Stimulated activated CD4-positive, alpha-beta T cell treated with anti-CD3 and anti-CD28 coated beads, TNF-alpha, amount 100 ng/mL, for 48 hours (primary cell): ENCODE measurements at places on chromosomes 2 and 18.

DNA sequence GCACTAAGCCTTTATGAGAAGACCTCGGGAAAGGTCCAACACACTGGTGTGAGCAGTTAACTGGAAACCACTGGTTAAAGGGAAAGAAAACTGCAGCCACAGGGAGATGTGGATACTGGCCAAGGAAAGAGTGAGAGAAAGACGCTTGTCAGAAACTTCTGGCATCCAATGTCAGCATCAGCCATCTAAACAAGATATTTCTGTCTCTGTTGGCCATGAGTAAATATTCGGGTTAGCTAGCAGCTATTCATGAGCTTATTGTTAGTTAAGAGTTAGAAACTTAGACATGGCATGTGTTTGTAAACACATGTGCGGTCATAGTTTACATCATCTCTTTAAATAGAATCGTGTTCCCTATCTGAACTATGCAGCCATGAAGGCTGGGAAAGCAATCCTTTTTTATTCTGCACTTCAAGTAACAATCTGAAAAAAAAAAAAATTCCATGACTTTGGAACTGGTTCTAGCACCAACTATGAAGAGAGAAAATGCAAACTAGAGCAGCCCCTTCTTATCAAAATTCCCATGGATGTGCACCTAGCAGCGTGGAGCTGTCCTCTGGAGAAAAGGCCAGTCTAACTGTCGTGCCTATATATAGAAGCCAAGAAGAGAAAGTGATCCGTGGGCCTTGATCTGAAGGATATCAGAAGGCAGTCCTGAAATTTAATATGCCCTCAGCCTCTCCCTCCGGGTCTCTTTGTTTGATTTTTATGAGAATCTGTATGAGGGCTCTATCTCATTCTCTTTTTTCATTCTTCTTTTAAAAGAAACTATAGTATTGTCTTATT, 84.0 kb upstream of the RFX8 start:
- DNase-seq, result no peak

DNA sequence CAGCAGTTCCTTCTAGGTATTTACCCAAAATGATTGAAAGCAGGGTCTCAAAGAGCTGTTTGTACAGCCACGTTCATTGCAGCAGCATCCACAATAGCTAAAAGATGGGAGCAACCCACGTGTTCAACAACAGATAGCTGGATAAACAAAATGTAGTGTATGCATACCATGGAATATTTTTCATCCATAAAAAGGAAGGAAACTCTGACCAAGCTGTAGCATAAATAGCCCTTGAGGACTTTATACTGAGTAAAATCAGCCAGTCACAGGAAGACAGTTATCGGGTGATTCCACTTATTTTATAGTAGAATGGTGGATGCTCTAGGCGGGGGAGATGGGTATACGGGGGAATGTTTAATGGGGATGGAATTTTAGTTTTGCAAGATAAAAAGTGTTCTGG, 7.5 kb downstream of the TRAPPC12 start:
- DNase-seq, result no peak

- DNase-seq, result no peak
Measured at GRCh38 chr2:168137510-168138180, 109.8 kb downstream of the STK39 start.

- DNase-seq, result no peak
Measured at GRCh38 chr18:75677696-75678455, 250.4 kb upstream of the SMIM21 start.

GRCh38 chr2:237987268-237987667, 20.5 kb downstream of the UBE2F start:
- DNase-seq, result no peak

DNA sequence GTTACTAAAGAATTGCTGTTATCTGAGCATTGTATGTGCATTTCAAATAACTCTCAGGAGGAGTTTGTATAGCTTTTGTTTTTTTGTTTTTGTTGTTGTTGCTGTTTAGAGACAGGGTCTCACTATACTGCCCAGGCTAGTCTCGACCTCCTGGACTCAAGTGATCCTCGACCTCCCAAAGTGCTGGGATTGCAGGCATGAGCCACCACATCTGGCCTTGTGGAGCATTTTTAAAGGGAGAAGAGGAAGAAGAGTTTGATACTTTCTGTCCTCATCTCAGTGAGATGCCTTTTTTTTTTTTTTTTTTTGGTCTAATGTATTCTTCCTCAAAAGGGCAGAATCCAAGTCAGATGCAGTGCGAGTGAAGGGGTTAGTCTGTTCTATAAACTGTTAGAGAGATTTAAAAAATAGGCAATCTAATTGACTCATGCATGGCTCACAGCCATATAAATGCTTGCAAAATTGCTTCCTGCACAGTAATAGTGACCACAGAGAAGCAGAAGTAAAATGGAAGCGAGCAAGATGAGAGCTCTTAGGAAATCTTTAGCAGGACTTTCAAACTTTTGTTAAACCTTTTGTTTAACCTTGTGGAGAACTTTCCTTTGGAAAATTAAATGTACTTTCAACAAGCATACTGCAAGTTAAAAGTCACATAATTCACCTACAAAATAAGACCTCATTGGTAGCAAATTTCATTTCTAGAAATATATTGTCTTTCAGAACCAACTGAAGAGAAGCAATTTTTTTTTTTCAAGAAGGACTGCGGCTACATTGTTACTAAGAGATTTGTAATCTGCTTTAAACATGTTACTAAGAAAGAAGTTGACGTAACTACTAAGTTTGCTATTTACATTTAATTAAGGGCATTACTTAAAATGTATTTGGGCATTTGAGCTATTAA, 52.3 kb upstream of the ROCK1 start:
- no peak for DNase-seq

GRCh38 chr18:35837922-35838496, 134.5 kb upstream of the RMP24 start:
- DNase-seq, result no peak

- DNase-seq, result no peak
Measured at GRCh38 chr2:236623816-236624215, 54.2 kb downstream of the ACKR3 start.
